ENCODE measurements at places on chromosomes 16 and 17.

DNA sequence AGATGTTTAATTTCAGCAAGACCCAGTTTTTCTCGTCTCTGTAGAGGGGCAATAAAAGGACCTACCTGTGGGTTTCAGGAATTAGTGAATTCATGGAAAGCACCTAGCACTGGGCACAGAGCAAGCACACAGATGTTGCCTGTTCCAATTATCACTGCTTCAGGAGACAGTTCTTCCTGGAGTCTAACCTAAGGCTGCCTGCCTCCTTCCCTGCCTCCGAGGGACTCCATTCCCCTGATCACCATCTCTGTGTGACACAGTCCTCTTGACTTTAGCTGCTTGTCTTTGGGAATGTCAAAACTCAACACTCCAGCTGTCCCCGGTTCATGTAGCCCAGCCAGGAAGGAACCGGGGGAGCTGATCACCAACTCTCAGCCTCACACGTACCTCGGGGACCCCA lies 474.9 kb downstream of the SLC39A11 start:
- DNase-seq, result no peak

GRCh38 chr16:13158427-13158826 lies 257.0 kb downstream of the SHISA9 start:
- no peak for DNase-seq

GRCh38 chr17:2136241-2136640 lies 81.3 kb downstream of the HIC1 start:
- no peak for DNase-seq

GRCh38 chr17:63622574-63623390 lies 565 bp downstream of the MAP3K3 start:
- no peak for DNase-seq

DNA sequence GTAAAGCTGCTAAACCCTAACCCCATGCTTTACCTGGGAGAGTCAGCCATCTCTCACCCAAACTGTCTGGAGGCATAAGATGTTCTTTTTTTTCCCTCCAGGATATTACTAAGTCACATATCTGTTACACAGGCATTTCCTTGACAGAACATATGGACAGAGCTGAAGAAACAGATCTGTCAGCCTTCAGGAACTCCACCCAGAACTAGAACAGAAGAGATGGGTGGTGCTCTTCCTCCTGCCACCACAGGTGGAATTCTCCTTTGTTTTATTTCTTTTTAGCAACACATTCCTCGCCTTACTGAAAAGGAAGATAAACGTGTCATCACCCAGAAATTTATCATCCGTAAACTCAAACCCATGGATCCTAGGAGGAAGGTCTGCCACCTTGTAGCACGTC lies 8.8 kb downstream of the MYCBPAP start:
- DNase-seq, result no peak

DNA sequence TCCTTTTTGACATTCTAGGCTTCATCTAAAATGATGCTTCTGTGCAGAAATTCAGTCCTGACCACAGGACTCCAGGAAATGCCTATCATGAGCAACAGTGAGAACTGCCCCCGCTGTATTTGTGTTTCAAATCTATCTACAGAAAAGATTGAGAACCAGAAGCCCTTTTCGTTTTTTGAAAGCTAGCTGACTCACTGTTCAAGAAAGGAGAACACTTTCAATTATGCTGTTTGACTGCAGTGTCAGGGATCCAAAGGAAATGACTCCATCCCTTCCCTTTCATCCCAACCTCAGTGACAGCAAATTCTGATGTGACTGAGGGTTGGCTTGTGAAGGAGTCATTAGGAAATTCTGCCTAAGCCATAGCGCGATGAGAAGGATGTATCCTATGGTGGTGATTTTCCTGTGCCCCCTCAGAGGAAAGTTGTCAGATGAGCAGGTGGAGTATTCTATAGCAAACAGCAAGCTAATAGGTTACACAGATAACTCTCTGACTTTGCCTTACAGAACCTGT lies 622.3 kb downstream of the TMEM114 start:
- no peak for DNase-seq

- no peak for DNase-seq
Measured at GRCh38 chr16:832652-833336, 32.3 kb upstream of the GNG13 start.

- DNase-seq, result no peak
Measured at GRCh38 chr17:82358465-82359350, at the start of gene TEX19. TEX19 (plus strand) TSS chr17:82359247; CDS start chr17:82362151, 2,904 bp downstream.

DNA sequence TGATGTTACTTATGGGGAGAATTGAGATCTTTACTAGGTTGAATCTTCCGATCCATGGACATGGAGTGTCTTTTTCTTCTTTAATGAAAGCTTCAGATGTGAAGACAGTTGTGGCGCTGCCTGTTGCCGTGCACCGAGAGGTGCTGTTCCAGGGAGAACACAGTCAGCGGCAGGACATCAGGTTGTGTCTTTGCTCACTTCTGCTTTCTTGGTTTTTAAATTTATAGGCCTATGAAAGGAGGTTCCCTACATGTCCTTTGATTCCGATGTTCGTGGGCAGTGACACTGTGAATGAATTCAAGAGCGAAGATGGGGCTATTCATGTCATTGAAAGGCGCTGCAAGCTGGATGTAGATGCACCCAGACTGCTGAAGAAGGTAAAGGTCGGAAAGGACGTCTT lies 49.8 kb downstream of the SEC14L1 start:
- no peak for DNase-seq

GRCh38 chr16:89119166-89119621 lies 25.5 kb downstream of the ACSF3 start:
- DNase-seq, result no peak

GRCh38 chr17:73342050-73342522 lies 30.3 kb upstream of the CDC42EP4 start:
- peak; percentile 58 for DNase-seq

- no peak for DNase-seq
Measured at GRCh38 chr17:68701046-68701445, 99.9 kb upstream of the FAM20A start.

- no peak for DNase-seq
Measured at GRCh38 chr17:17917394-17917793, 54.8 kb downstream of the TOM1L2 start.

- DNase-seq, result no peak
Measured at GRCh38 chr17:35660902-35661301, 70.5 kb upstream of the RASL10B start.

GRCh38 chr16:84054271-84054670 lies 11.7 kb upstream of the SLC38A8 start:
- no peak for DNase-seq

- DNase-seq, result peak; percentile 16
Measured at GRCh38 chr16:27759301-27759871, 209.4 kb downstream of the KATNIP start.

- DNase-seq, result no peak
Measured at GRCh38 chr17:9237053-9237410, 215.7 kb downstream of the NTN1 start.

DNA sequence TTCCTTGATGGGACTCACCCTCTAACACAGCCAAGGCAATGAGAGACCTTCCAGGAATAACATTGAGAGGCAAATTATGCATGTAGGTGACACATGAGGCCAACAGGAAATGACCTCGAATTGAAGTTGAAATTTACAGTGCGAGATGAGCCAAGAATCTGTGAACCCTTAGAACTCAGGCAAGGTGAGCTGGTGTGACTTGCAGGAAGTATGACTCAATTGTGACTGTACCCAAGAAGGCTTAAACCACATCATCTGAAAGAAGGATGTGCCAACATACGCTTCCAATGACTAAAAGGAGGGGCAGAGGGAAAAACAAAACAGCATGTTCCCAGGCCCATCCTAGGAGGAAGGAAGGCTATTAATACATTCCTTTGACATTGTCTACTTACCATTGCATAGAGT lies 44.8 kb downstream of the PITPNC1 start:
- peak; percentile 42 for DNase-seq

DNA sequence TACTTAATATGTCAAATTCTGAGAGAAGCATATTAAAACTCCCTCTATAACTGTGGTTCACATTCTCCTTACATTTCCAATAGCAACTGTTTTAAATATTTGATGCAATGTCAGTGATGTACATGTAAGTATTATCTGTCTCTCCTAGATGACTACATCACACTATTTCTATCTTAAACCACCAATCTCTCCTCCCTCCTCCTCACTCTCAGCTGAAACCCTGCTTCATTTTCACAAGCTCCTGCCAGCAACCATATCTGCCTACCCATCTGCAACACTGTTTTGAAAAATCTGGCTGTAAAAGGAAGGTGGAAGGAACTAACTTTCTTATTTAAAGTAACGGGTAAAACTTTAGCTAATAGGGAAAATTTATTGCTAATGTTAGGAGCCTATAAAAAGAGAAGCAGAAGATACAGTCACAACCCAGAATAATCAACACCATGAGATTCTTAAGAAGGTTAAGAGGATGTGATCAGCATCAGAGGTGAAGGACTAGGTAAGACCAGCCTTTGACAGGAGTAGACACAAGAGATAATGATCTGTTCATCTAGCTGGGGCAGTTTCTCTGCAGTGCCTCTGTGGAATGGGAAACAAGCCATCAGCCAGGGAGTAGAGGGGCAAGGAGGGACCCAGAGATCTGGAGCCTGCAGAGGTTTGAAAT lies 31.0 kb downstream of the MYH10 start:
- no peak for DNase-seq

DNA sequence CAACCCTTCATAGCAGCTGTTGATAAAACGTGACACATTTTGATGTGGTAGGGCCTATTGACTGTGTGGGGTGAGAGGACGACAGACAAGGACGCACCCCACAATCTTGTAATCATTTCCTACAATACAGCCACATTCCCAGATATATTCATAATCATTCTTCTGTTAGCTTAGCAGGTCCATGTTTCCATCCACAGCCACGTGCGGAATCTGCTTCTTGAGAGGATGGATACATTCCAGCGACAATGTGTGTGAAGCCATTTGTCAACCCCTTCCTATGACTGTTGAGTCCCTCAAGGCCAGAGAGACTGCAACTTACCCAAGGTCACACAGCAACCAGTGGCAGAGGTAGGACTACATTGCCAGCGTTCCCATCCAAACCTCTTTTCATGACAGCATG lies 8.7 kb upstream of the COPS3 start:
- DNase-seq, result no peak

DNA sequence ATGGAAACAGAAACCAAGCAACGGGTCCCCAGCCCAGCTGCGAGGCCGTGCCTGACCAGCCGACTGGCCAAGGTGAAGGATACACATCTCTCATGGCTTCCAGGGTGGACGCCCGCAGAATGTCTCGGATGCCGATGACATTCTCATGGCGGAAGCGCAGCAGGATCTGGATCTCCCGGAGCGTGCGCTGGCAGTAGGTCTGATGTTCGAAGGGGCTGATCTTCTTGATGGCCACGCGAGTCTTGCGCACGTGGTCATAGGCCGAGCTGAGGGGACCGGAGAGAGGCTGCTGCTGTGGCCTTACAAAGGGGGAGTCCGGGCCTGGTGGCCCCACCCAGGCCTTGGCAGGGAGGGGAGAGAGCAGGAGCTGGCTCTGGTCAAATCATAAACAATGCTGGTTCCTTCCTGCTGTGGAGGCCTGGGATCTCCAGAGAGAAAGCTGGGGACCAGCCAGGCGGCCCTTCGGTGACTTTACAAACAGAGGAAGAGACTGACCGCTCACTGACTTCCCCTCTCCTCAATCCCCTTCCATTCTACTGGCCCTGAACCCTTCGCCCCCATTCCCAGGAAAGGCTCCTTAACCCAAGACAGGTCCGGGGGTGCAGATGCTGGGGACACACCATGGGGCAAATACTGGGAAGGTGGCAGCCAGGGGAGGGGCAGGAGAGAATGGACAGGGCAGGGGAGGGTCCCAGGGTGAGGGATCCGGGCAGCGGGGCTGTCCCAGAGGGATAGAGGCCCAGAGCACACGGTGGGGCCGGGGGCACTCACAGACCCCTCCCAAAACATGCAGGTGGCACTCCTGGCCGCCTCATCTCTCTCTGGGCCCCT lies 1.1 kb downstream of the MAPK3 start:
- no peak for DNase-seq

DNA sequence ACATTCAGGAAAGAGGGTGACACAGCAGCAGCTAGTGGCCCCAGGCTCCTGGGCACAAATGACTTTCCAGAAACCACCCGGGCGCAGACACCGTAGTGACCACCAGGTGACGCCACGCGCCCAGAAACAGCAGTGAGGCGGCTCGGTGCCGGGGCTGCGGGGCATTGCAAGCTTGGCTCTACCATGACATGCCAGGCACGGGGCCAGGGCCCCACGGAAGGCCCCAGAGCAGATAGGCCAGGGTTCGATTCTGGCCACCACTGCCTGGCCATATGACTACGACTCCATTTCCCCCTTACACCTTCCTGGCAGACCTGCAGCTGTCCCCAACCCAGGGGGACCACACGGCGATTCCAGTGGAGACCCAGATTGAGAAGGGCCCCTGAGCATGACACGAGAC lies 6.7 kb downstream of the RHBDF1 start:
- DNase-seq, result no peak

GRCh38 chr17:67441052-67441895 lies 64.2 kb downstream of the PITPNC1 start:
- no peak for DNase-seq

GRCh38 chr17:77664097-77664729 lies 294.3 kb upstream of the TNRC6C start:
- DNase-seq, result no peak

- no peak for DNase-seq
Measured at GRCh38 chr16:19700319-19700781, 17.7 kb downstream of the KNOP1 start.

DNA sequence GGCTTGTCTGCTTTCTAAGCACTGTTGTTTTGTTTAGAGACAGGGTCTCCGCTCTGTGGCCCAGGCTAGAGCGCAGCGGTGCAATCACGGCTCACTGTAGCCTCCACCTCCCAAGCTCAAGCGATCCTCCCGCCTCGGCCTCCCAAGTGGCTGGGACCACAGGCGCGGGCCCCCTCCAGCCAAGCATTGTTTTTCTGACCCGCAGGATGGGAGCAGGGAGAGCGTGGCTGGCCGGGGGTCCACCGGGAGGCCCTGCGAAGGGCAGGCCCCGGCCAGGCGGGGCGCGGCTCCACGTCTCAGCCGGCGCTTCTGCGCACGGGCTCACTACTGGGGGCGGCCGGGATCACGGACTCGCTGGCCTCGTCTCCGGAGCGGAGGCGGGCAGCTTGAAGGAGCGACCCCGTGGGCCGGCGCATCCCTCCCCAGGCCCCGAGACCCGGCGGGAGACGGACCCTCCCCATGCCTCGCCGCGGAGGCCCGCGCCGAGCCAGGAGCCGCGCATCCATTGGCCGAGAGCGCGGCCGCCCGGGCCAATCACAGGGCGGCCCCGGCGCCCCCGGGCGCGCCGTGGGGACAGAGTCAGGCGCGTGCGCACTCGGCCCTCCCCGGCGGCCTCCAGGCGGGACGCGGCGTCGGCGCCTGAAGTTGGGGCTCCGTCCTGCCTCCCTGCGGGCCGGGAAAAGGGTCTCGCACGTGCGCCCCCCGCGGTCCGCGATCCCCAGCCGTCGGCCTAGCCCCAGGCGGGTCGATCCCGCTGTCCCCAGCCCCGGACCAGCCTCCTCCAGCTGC lies 24.9 kb downstream of the ACTG1 start:
- DNase-seq, result no peak

- DNase-seq, result no peak
Measured at GRCh38 chr16:276426-277077, 808 bp upstream of the RGS11 start.

DNA sequence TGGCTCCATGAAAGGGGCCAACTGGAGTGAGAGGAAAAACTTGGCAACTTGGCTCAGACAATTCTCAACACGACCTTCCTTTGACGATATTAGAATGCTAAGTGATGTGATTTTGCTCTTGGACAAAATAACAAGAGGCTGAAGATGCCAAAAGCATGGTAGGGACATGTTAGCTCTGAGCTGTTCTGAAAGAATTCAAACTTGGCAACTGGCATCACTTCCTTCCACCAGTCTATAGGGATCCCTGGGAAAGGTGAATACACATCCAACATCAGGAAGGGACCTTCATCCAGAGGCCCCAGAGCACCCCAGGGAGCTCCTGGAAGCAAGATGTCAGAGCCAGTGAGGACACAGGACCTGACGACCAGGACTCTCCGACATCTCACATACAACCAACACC lies 4.3 kb downstream of the KRT37 start:
- no peak for DNase-seq
